Brain microvascular endothelial cell (primary cell): ENCODE measurements at places on chromosomes 2 and 18.

DNA sequence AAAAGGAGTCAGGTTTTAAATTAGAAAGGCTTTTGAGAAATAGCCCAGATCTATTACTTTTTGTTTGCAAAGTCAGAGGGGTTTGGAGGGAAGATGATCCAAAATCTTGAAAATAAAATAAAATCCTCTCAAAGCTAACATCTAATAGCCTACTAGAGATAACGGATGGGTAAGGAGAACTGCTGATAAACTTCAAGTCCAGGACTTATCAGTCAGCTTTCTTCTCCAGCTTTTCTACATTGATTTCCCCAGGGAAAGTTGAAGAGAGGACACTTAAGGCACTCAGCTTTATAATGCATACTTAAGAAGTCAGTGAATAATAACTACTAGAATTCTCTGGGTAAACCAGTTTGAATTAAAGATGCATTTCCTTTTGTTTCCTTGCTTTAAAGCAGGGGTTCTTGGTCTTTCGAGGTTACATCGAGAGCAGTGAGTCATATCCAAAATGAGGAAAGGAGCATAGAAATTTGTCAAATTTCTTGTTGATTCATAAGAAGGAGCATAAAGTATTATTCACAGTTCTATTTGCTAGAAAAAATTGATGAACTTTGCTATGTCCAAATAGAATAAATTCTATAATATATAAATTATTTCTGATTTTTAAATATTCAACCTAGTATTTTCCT is 43.2 kb upstream of the ITPRID2 start:
- no peak for DNase-seq

- no peak for DNase-seq
Observed at GRCh38 chr2:214217599-214217998, 193.3 kb upstream of the VWC2L start.

- DNase-seq = no peak
Observed at GRCh38 chr2:3296182-3296972, 81.2 kb downstream of the EIPR1 start.

GRCh38 chr2:209642146-209642820 is 129.3 kb upstream of the UNC80 start:
- DNase-seq = no peak

DNA sequence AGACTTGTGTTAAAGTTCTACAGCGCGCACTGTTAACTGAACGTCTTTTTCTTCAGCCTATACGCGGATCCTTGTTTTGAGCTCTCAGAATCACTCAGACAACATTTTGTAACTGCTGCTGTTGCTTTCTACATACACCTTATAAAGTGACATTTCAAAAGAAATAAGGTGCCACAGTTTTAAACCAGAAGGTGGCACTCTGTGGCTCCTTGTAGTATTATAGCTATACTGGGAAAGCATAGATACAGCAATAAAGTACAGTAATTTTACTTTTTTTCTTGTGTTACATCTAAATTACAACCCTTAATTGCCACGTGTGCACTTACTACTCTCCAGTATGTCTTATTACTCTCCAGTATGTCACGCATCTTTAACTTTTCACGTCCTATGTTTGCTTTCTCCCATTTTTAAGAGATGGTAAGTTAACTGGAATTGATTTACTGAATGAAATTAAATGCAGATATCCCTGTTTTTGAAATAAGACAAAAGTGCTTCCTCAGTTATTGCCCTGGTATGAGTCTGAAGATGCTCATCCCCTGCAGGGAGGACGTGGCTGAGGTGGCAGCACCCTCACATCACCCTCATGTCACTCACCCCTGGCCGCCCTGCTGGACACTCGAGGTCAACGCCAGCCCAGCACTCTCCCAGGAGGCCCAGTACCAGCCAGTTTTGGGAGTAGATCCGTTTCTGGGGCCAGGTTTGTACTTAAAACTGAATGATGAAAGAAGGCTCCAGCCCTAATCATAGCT is 37.8 kb downstream of the GORASP2 start:
- no peak for DNase-seq

GRCh38 chr2:215577356-215577755 is 141.5 kb upstream of the FN1 start:
- no peak for DNase-seq

DNA sequence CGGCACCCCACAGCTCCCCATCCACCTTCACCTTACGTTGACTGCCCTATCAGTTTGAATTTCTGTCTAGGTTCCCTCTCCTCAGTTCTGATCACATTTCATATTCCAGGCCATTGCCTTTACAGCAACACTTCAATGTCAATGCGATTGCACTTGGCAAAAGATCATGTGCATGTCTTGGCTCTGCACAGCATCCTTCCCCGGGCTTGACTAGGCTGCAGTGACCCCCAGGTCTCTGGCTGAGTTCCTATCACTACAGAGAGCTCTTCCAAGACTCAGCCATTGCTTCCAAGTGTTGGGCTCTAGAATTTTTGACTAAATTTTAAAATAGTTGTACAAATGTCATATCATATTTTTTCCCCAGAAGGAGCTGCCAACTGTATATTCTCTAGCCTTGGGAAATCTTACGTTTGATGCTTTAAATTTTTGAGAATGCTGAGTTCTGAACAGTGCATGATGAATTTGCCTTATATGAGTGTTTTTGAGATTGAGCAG is 103.8 kb upstream of the NEDD4L start:
- no peak for DNase-seq

DNA sequence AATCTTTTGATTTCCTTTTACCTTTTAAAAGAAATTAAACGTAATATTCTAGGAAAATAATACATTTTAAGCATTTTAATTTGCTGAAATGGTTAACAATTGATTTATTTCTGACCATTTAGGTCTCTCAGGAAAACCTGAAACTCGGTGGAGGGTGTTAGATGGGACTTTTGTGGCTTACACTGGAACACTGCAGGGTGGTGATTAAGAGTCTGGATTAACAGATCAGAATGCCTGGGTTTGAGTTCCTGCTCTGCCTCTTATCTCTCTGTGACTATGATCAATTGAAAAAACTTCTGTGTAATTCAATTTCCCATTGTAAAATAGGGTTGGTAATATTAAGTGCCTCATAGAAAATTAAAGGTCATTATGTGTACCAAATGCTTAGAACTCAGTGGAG is 168.7 kb downstream of the UBE2E3 start:
- no peak for DNase-seq

- no peak for DNase-seq
Observed at GRCh38 chr2:205696927-205697441, 14.7 kb downstream of the NRP2 start.

GRCh38 chr2:133879703-133880102 is 311.4 kb upstream of the NCKAP5 start:
- no peak for DNase-seq

DNA sequence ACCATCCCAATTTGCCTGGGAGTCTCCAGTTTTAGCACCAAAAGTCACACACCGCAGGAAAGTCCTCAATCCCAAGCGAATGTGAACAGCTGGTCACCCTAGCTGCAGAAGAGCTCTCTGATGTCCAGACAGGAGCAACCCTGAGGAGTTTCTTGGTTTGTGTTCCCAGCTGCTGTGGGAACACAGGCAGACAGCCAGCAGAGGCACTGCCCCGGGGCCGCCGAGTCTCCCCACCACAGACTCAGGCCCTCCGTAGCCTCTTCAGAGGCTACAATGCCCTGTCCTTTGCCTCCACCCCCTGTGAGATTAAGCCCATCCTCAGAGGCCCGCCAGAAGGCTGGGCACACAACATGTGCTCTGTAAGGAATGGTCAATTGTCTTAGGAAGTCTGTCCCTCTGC is 111.5 kb downstream of the TTC32 start:
- no peak for DNase-seq

DNA sequence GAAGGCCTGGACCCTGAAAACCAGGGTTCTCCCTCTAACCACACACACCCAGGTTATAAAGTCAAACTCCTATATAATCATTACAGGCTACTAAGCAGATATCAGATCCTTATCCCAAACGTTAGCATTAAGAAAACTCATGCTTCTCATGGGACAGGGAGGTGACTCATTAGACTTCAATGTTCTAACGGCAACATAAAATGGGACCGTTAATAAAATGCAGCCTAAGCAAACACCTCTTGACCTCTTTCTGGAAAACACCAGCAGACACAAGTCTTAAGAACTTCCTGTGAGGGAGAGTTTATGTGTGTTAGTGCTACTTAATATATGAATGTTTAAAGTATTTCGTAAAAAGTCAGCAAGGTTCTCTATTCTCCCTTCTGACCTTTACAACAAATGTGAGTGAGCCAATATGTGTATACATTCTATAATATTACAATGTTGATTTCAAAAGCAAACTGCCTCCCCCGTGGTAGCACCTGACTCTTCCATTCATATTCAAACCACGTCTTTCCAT is 31.7 kb downstream of the LPIN2 start:
- DNase-seq = peak; percentile 86

- no peak for DNase-seq
Observed at GRCh38 chr2:234768608-234769196, 183.1 kb upstream of the SH3BP4 start.
